ENCODE measurements at places on chromosomes 7 and 10.

DNA sequence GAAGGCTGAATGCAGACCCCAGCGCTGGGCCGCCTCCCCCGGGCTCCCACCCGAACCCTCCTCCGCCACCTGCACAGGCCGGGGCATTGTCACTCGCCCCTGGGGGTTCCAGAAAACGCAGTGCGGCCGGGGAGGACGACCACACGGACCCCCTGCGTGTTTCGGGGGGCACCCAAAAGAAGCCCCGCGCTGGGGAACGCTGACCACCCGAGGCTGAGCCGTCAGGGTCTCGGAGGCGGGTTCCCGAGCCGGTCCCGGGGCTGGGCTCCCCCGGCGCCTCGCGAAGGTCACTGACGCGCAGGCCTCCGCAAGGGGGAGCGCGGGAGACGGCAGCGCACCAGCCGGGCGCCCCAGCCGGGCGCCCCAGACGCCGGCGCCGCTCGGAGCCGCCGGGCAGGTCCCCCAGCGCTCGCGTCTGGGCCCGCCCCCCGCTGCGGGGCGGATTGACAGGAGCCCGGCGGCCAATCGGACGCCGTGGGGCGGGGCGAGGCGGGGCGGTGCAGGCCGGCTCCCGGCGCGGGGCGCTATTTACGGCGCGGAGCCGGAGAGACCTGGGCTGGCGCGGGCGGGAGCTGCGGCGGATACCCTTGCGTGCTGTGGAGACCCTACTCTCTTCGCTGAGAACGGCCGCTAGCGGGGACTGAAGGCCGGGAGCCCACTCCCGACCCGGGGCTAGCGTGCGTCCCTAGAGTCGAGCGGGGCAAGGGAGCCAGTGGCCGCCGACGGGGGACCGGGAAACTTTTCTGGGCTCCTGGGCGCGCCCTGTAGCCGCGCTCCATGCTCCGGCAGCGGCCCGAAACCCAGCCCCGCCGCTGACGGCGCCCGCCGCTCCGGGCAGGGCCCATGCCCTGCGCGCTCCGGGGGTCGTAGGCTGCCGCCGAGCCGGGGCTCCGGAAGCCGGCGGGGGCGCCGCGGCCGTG, at the start of gene BAMBI:
Gene BAMBI, plus strand, starts transcription at position 554 of the 920 bp plus-strand sequence. CDS start 377 bp downstream, outside the sequence.
- DNase-seq = peak; percentile 78

DNA sequence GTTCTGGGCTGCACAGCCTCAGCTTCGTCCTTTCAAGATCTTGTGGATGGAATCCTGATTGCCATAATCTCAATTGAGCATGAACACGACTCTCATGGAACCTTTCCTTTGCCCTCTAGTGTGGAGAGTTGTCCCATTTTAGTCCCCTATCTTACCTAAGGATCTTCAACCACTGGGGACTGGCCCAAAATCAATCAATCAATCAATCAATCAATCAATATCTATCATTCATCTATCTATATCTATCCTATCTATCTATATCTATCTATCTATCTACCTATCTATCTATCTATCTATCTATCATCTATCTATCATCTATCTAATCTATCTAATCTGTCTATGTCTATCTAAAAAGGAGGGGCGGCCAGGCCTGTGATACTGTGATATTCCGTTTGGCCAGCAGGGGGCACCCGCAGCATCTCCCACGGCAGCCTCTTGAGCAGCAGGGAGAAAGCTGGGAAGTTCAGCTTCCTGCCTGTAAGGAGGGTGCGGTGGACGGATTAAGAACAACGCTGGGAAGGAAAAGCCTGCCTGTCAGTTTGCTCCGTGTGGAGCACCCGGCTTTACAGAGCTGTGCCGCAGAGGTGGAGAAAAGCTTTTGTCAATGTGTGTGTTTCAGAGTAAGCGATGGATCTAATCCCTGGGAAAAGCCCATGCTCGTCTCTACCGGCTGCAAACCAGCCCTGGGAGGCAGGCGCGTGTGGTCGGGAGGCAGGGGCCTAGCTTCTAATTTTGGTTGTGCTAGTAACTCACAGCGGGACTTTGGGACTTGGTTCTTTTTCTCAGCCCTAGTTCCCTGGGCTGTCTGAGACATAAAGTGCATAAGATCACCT, 124.9 kb downstream of the SH2D4B start:
- DNase-seq = peak; percentile 54

DNA sequence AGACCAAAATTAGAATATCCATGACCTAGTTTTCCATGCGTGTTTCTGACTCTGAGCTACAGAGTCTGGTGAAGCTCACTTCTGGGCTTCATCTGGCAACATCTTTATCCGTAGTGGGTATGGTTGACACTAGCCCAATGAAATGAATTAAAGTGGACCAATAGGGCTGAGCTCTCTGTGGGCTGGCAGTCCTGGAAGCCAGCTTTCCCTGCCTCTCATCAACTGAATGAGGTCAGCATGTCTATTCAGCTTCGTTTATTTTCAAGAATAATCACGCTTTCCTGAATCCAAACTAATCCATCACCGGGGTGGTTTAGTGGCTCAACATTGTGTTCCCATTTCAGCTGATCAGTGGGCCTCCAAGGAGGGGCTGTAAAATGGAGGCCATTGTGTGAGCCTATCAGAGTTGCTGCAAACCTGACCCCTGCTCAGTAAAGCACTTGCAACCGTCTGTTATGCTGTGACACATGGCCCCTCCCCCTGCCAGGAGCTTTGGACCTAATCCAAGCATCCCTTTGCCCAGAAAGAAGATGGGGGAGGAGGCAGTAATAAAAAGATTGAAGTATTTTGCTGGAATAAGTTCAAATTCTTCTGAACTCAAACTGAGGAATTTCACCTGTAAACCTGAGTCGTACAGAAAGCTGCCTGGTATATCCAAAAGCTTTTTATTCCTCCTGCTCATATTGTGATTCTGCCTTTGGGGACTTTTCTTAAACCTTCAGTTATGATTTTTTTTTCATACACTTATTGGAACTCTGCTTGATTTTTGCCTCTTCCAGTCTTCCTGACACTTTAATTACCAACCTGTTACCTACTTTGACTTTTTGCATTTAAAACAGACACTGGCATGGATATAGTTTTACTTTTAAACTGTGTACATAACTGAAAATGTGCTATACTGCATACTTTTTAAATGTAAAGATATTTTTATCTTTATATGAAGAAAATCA, 35.5 kb downstream of the CAV1 start:
- no peak for DNase-seq

- no peak for DNase-seq
These were observed 700.1 kb upstream of the ANKRD30A start for GRCh38 chr10:36425131-36425797.

- no peak for DNase-seq
These were observed 49.0 kb downstream of the MTPN start for GRCh38 chr7:135928136-135928535.

- no peak for DNase-seq
These were observed at the start of gene ASB13 for GRCh38 chr10:5666008-5666840. ASB13 (minus strand) TSS chr10:5666595; CDS start chr10:5666551, 44 bp downstream.

GRCh38 chr7:144842377-144842851, 6.6 kb upstream of the TPK1 start:
- no peak for DNase-seq

DNA sequence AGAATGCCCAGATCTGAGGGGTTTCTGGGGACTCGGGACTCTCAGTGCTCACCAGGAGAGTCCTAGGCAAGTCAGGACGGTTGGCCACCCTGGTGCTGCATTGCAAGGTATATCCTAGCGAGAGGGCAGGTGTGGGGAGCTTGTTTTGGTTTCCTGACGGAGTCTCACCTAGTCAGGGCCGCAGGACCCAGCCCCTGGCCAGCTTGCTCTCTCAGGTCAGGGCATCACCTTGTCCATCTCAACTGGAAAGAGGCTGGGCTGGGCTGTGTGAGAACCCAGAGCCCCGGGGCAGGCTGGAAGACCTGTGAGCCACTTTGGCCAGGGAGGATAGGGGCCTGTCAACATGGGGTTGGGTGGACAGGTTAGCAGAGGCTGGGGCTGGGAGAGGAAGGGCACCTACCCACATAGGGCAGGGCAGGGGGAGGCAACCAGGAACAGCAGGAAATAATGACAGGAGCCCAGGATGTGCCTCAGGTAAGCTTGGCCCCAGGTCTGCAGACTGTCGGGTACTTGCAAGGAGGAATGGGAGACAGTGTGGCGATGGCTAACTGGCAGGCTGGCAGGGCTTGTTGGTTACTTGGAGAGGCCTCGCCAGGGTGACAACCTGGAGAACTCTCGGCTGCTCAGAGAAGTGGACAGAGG, 31.5 kb downstream of the DNAJB12 start:
- no peak for DNase-seq

- DNase-seq = no peak
These were observed 73.7 kb downstream of the ITIH5 start for GRCh38 chr10:7593063-7593462.

- DNase-seq = peak; percentile 29
These were observed 312.4 kb upstream of the DGKB start for GRCh38 chr7:15214976-15215375.

DNA sequence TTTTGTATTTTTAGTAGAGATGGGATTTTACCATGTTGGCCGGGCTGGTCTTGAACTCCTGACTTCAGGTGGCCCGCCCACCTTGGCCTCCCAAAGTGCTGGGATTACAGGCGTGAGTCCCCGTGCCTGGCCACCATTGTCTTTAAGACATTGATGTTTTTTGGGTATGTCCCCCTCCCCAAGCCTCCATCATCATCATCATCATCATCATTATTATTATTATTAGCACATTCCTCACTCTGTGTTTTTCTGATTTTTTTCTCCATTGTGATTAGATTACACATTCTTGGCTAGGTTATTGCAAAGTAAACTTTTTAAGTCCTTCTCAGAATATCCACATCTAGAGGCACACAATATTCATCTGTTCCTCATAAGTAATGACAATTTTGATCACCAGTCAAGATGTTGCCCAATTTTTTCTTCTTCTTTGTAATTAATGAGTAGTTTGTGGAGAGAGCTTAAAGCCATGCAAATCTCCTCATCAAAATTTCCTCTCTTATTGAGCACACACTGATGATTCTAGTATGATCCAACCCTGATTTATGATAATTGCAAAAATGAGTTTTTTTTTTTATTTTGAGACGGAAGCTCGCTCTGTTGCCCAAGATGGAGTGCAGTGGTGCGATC, 47.5 kb downstream of the EPC1 start:
- no peak for DNase-seq

DNA sequence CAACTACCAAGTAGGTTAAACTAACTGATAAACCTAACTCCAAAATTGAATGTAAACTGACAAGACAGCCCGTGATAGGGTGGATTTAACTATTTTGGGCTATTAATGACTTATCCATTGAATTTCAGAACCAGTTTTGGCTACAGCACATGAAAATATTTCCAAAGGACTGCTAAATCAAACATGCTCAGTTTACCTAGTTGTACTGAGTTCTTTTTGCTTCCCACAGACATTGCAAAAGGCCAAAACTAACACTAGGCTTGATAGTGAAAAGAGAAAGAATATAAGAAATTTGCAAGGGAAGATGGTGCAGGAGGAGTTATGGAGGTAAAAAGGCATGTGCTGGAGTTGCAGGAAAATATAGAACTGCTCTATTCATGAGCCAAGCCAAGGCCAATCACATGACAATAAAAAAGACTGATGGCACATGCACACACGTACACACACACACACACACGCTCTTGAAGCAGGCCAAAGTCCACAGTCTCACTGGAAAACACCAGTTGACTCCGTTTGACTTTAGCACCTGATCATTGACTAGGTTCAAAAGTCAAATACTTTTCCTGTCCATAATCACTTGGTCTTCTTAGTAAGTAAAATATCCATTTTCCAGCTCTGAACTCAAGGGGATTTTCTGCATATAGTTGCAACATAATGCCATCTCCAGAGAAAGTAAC, 76.0 kb upstream of the AGBL3 start:
- no peak for DNase-seq
